ENCODE measurements at places on chromosomes 4 and X.

- no peak for DNase-seq
These were observed 550.7 kb downstream of the ADGRL3 start for GRCh38 chr4:61750810-61751209.

- DNase-seq: no peak
These were observed 1.1 kb downstream of the SLC38A5 start for GRCh38 chrX:48468693-48469691.

DNA sequence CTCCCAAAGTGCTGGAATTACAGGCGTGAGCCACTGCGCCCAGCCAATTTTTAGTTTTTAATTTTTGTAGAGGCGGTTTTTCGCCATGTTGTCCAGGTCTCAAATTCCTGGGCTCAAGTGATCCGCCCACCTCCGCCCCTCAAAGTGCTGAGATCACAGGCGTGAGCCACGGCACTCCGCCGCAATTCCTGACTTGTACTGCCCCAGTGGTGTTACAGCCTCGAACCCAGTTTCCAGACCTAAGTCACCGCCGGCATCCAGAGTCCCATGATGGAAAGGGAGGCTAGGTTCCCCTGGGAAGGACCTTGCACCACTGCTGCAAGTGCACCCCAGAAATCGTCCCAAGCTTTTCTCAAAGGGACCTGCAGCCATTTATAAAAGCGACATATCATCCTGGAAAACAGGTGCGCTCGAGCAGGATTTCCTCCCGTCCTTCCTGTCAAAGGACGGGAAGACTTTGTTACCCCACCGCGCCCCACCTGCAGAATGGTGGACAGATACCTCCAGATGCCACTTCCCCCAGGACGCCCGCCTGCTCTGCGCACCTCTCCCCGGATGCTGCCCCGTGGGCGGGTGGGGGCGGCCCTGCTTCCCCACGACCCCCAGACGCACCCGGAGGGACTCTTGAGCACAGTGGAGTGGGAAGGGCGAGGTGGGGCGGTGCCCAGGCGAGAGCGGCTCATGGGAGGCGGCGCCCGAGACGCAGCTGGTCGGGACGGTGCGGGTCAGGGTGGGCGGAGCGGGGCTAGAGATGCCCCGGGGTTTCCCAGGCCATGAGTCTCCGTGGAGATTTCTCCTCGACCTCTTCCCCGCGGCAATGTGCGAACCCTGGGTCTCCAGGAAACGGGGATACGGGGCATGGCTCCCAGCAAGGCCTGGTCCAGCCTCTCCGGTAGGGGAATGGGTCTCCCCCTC lies 947 bp upstream of the RPL10 start:
- no peak for DNase-seq

GRCh38 chrX:95893636-95894035 lies 791.0 kb upstream of the DIAPH2 start:
- no peak for DNase-seq

GRCh38 chr4:145523117-145523516 lies 41.5 kb downstream of the SMAD1 start:
- no peak for DNase-seq
